Cerebellar nuclear complex (tissue), 1 donor: ENCODE measurements at places on chromosomes 13 and 19.

DNA sequence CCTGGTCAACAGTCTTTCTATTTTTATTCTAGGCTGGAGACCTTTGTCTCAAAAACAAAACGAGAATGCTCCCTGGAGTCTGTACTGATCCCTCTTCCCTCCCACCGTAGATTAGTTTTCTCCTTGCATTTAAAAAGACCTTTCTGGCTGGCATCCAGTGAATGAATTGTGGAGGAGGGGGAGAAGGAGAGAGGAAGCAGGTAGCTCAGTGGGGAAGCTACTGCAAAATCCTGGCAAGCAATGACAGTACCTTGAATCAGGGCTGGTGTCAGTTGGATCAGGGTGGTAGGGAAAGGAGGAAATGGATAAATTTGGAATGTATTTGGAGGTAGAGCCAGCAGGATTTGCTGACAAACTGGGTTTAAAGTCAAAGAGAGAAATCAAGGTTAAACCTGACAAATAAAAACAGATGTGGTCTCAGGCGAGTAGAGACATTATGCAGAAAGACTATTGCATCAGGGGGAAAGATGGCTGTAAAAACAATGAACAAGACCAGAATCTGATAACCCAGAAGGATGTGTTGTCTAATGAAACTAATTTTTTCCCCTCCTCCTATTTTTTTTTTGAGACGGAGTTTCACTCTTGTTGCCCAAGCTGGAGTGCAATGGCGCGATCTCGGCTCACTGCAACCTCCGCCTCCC, 3.5 kb upstream of the CYP2S1 start:
- no peak for DNase-seq

GRCh38 chr19:32350987-32351348, 5.6 kb downstream of the ZNF507 start:
- no peak for DNase-seq

GRCh38 chr13:89832827-89833226, 1514.7 kb upstream of the MIR17HG start:
- no peak for DNase-seq

DNA sequence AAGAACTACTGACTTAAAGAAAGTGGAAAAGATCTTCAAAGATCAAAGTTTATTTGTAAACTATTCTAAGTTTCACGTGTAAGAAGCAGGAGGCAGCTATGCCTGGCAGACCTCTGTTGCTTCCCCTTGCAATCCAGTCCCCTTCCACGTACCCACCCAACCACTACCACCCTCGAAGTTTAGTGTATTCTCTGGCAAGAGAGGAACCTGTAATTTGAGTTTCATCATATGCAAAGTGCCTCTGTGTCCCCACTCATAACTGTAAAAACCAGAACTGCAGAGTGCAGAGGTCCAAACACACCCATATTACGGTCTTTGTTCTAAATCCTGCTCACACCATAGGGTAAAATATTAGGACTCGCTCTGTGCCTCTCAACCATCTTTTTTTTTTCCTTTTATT, 75.8 kb upstream of the FRY start:
- DNase-seq, result no peak

GRCh38 chr13:47066226-47066625, 169.4 kb upstream of the HTR2A start:
- DNase-seq, result no peak

DNA sequence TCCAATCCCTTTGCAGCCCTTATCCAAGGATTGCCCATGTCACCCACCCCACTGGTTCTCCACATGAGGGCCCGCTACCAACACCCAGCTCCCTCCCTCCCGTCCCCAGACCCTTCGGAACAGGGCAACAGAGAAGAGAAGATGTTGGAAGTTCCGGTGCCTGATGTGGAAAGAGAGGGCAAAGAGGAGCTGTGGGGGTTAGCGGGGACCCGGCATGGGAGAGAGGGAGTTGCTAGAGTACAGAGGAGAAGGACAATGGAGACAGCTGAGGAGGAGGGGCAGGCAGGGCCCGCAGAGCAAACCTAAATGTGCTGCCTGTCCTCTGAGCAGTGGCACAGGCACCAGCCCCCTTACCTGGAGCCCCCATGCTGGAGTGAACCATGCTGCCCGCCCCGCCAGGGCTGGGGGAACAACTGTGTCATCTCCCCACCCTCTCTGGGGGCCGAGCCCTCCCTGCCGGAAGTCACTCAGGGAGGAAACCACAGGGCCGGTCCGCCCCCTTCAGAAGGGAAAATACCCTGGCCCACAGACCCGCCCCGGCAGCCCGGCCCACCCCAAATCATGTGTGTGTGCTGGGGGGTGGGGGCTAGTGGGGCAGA, at the start of gene POU2F2:
POU2F2 (minus strand) TSS at position 417 of the 599 bp plus-strand sequence; CDS start at position 382, 35 bp downstream.
- no peak for DNase-seq

DNA sequence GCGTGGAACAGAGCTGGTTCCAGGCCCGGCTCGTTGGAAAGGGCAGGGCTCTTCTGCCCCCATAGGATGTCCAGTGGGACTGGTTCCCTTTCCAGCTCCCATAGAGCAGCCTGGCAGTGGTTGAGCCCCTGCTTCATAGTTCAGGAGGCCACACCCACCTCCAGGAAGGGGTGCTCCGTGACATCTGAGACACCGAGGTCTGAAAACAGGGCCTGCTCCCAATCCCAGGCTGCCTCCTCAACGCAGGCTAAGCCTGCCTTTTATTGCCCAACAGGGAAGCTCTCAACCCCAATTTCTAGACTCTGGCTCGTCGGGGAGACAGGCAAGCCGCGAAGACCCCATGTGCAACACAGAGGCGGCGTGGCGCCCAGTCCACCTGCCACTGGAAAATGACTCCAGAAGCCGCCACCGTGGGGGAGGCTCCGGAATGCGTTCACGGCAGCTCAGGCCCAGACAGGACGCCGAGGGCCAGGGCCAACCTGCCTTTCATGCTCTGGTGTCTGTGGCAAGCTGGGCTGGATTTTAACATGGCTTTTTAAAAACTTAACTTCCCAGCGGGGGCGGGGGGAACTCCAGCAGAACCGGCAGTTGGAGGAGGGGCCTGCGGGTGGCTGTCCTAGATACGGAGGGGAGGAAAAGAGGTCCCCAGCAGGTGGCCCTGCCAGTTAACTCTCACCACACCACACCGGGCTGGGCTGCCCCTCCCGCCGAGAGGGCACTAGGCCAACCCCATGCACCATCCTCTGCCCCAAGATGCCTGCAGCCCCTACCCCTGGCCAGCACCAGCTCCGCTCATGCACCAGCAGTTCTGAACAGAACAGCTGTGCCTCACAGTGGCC, 17.9 kb upstream of the TINCR start:
- peak; percentile 4 for DNase-seq

DNA sequence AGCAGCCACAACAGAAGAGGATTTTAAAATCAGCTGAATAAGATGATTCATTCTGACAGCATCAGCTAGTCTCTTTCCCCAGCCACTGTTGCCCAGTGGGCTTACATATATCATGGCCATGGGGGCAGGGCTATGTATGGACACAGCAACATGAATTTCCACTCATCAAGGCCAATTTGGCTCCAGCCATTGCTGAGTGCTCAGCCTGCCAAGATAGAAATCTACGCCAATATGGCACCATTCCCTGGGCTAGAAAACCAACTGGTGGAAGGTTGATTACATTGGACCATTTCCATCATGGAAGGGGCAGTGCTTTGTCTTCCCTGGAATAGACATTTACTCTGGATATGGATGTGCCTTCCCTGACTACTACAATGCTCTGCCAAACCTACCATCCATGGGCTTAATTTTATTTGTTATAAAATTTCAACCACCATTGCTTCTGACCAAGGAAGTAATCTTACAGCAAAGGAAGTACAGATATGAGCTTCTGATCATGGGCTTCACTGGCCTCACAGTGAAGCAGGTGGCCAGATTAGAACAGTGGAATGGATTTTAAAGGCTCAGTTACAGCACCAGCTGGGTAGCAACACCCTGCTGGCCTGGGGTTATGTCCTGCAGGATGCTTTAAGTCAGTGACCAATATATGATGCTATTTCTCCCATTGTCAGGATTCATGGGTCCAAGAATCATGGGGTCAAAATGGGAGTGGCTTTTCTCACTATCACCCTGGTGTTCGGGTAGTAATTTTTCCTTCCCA, 9.8 kb upstream of the ALOX5AP start:
- peak; percentile 85 for DNase-seq

DNA sequence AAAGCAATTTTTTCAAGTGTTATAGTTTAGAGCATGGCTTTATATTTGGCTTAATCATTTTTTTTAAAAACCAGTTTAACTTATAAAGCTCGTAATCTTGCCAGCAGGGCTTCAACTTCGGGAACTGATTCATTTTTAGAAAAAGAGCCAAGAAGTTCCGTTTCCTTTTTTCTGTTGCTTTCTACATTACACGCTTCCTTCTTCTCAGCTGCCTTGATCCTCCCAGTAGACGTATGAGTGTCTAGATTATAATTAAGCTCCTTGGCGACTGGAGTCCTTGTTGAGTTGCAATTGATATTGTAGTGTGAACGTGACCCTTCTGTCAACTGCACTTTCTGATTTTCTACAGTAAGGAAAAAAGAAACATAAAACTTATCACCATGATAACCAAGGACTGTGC, 497.2 kb downstream of the DIAPH3 start:
- DNase-seq, result no peak

DNA sequence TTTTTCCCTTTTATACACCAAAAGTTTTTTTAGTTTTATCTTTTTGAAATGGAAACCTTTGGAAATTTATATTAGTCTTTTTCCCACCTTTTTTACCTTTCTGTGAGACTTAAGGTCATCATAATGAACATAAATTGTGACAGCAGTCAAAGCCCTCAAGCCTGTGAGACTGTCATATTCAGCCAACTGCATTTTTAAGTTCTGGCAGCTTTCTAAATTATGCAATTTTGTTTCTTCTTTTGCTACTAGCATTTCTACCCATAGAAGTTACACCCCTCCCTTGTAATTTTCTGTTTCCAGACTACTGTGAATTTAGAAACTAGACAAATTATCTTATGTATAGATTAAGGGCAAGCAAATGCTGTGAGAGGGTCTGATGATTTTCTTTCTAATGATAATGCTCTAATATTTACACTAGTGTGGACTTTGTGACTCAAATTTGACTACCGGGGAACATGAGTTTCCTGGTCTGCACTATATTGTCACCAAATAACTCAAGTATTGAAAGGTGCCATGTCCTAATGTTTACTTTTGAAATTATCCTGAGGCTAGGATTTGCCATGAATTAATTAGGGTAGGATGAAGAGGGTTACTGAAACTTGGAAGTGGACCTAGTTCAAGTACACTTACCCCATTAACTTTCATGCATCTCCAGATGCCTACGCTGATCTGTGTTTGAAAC, 43.7 kb downstream of the FRY start:
- no peak for DNase-seq

DNA sequence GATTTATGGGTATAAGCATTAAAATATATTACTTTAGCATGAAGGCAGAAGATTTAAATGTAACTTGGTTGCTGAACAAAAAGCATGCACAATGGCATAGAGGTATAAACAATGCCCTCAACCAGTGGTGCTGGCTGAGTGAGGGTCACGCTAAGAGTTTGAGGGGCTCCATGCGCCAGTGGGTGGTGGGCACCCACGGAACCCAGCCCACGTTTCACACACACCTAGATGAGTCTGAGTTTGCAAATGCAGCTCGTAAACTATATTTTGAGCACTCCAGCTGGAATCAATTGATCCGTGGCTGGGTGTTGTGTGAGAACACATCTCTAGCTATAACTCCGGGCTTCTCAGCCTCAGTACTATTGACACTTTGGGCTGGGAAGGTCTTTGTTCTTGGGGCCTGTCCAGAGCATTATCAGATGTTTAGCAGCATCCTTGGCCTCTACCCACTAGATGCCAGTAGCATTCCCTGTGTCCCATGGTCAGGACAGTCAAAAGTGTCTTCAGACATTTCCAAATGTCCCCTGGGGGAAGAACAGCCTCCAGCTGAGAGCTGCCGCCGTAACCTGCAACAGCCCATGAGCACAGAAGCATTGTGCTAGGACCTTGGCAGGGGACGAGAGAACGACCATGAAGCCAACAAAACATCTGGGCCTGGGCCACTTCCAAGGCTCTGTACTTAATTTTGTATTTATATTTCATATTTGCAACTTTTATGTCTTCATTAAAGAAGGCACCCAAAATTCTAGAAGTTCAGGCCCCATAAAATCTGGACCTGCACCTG, 108.1 kb upstream of the SOX1 start:
- no peak for DNase-seq

GRCh38 chr13:50069261-50069660, 54.0 kb downstream of the KCNRG start:
- no peak for DNase-seq

GRCh38 chr19:13315495-13315894, 165.3 kb downstream of the IER2 start:
- no peak for DNase-seq

DNA sequence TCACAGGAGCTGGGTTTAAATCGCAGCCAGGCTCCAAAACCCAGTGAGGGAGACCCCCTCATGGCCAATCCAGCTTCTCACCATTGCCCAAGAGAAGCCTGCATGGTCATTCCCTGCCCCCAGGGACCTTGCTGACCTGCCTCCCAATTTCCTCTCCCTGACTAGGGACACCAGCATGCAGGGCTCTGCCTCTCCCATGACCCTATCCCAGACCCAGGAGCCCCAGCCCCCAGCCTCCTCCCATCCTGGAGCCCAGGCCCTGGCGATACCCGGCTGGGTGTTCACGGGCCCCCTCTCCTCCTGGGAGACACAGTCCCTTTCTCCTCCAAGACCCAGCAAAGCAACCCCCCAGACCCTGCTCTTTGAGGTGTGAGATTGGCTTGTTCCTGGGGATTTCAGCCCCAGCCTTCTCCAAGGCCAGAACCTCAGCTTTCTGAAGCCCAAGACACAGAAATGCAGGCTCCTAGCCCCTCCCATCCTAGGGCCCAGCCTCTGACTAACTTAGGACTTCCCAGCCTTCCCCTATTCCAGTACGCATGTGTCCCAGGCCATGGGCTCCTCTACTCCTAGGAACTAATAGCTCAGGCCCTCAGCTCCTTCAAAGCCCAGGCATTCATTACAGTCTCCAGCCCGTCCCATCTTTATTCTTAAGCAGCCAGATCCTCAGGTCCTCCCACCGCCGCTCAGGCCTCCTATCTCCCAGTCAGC, 1.1 kb downstream of the GYS1 start:
- no peak for DNase-seq

GRCh38 chr13:74070513-74070912, 63.7 kb downstream of the KLF12 start:
- no peak for DNase-seq

DNA sequence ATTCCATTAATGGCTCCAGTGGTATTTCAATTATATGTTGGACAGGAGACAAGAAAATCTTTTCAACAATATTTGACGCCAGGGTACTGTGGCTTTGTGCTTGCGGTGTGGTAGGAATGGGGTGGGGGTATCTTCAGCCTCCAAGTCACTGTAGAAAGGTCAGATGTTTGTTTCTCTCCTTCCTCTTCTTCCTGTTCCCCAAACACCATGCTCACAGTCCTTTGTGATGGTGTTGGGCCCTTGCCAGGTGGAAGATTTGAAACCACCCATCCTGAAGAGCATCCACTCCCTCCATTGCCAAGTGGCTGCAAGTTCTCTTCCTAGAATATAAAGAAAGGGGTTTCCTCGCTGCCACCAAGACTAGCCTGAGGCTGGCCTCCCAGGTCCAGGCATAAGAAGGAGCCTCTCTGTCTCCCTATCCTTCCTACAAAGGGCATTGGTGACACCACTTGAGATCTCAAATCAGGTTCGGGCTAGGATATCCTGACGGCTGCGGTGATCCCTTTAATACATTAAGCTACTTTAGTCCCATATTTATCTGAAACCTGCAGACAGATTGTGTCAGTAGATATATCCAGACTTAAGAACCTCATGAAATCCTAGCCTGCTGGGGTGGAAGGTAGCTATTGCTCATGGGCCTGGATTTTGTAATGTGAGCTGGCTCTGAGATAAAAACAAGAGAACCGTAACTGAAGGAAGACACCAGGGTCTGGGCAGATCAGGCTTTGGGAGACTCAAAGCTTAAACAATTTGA, 64.3 kb upstream of the SIAH3 start:
- no peak for DNase-seq

- DNase-seq, result no peak
Observed at GRCh38 chr19:33868788-33869412, 72.2 kb downstream of the KCTD15 start.
